ENCODE measurements at places on chromosomes 4 and X. TPM values are rescaled to one million over a fixed set of nuclear protein-coding genes. Genes with fewer than 3 reads are reported as not detected.

The ANK2 gene
- total RNA-seq = 2.0 TPM

The GABRE gene
- 39.2 TPM for total RNA-seq

The MAGED2 gene
- 88.3 TPM for total RNA-seq

The QRFPR gene
- not detected for total RNA-seq

The KLB gene
- 0.34 TPM for total RNA-seq

The CD38 gene
- 1.1 TPM for total RNA-seq

The TLR10 gene
- not detected for total RNA-seq

The ADH1C gene
- total RNA-seq = 0.75 TPM

The AR gene
- total RNA-seq = 4.6 TPM

The CENPVL2 gene
- not detected for total RNA-seq

The ARMCX1 gene
- total RNA-seq = 2.2 TPM
